ENCODE measurements at places on chromosomes 12 and 14. TPM values are rescaled to one million over a fixed set of nuclear protein-coding genes. Genes with fewer than 3 reads are reported as not detected.

The RIMBP2 gene
- not detected for total RNA-seq

The TPH2 gene
- total RNA-seq, result not detected

The CCDC60 gene
- not detected for total RNA-seq

The SERPINA12 gene
- not detected for total RNA-seq

All from subcutaneous preadipocyte (primary cell).